ENCODE measurements at places on chromosomes 4 and X.

- DNase-seq = no peak
Observed at GRCh38 chr4:107736037-107736436, 16.0 kb upstream of the PAPSS1 start.

- no peak for DNase-seq
Observed at GRCh38 chrX:137771537-137771936, 205.6 kb downstream of the ZIC3 start.

DNA sequence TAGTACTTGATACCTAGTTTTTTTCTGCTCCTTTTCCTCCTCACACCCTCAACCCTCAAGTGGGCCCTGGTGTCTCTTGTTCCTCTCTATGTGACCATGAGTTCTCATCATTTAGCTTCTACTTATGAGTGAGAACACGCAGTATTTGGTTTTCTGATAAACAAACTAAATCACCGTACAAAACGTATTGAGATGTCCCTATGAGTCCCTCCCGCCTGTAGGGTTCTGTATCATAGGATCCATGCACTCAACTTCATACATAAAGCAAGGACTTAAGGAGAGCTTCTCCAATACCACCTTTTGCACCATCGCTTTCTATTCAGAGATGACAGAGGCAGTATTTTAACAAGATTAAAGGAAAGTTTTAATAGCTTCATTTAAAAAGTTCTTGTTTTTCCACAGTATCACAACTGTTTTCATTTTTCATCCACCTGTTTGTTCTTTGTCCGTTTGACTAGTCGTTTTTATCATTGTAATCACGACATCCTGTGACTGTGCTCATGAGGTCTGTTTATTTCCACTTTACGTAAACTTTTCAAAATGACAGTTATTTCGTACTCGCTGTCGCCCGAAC is 457 bp upstream of the RAB9A start:
- DNase-seq = no peak

GRCh38 chr4:144583658-144584057 is 62.3 kb upstream of the HHIP start:
- peak; percentile 41 for DNase-seq

GRCh38 chr4:127624173-127624572 is 8.6 kb upstream of the INTU start:
- no peak for DNase-seq

- no peak for DNase-seq
Observed at GRCh38 chr4:88757067-88757466, 59.4 kb upstream of the NAP1L5 start.

GRCh38 chrX:68488657-68489056 is 10.2 kb upstream of the YIPF6 start:
- DNase-seq = no peak

DNA sequence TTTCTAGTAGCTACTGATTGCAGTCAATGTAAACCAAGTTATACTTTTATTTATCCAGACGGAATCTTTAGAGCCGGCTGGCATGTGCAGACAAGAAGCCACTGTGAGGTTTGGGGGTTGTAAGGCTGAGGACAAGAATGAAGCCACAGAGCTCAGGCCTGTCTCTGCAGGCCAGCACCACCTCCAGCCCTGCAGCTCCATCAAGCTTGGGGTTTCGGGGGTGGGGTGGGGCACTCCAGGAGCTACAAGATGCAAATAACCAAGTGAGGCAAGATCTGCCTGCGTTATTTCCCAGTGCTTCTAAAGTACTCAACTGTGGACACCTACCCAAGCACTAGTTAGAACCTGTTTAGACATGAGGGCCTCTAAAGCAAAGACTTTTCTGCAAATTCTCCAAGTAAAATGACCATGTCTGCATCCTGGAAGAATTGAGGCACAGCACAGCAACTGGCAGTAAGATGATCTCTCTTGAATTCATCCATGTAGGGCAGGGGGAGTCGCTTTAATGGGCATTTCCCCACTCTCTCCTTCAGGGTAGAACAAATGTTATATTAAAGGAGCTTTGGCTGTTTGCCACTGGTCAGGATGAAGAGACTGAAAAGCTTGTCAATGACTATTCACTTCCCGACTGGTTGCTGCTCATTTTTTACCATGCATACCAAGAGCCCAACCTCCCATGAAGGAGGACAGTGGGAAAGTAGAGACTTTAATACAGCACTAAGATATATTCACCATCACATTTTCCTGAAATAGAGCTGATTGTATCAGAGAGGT is 222.5 kb downstream of the MGST2 start:
- no peak for DNase-seq

GRCh38 chr4:187632260-187632995 is 363.1 kb upstream of the ZFP42 start:
- no peak for DNase-seq

GRCh38 chr4:104491481-104492182 is 3.1 kb downstream of the CXXC4 start:
- peak; percentile 0 for DNase-seq

DNA sequence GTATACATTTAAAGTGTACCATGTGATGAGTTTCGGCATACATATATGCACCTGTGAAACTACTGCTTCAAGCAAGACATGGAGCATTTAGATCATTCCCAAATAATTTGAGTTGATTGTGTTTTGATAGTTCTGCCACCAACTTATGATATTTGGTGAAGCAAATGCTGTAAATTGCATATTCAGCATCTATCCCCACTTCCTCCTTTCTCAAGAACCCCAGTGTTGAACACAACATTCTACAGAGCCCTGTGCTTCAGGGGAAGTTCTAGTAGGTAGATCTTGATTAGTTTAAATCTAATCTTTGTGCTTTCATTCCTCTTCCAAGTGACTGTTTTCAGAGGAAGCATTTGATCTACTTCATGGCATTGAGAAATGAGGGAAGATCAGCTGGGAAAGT is 5.4 kb upstream of the SHROOM3 start:
- no peak for DNase-seq

GRCh38 chr4:112222219-112222955 is 9.2 kb upstream of the AP1AR start:
- DNase-seq = no peak

DNA sequence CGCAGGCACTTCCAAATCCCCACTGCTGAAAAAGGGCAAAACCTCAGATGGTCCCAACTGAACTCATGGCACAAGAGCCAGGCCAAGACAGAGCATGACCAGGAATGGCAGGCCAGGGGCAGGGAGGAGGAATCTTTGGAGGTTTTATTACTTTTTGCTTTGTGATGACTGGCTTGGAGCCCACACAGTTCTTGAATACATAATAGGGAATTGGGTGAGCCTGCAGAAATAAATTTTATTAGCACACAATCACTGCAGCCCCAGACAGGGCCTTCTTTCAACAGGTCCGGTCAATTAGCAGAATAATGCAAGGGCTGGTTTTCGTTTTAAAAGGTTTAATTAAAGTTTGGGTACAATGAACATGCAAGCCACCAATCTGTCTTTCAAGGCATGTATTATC is 23.4 kb upstream of the MAMLD1 start:
- DNase-seq = no peak

DNA sequence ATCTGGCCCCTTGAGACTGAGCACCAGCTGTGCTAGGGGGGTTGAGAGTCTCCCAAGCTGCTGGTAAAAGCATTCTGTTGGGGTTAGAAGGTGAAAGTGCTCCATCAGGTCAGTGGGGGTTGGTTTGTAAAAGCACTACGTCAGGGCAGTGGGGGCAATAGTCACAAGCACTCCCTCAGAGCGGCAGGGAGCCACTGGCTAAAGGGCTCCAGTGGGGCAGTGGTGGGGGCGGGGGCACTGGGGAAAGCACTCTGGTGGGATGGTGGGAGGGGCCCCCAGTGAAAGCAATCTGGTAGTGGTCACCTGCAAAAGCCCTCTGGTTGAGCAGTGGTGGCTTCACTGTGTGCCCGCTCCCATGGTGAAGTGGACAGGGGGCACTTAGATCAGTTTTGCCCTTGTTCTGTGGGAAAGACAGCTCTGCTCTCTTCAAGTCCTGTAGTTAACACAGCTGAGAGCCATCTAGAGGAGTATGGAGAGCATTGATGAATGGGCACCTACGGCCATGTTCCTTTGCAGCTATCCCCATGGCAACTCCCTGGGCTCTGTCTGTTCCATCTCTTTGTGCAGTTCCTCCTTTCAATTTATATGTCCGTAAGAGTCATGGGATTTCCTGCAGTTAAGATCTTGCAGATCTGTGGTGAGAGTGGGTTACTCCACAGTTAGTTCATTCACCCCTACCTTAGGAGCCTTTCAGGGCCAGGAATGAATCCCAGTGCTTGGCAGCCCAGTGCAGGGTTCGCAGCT is 106.4 kb downstream of the SH3BGRL start:
- DNase-seq = no peak

GRCh38 chrX:14032406-14032805 is 2.7 kb upstream of the GEMIN8 start:
- DNase-seq = peak; percentile 55

DNA sequence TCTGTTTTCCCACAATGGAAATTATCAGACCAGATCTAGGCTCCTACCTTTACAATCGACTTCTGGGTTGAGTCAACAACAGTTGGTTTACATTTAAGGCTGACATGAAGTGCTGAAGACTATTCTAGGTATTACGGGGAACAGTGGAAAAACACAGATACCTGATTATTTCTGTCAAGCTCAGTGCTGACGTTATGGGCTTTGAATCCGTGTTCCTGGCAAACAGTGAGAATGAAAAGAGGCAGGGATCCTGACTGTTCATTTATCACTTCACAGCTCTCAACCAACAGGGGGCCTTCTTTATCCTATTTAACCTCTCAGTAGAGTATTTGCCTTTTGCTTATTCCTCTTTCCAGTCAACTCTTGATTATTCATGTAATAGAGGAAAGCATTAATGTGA is 43.1 kb downstream of the TMEM164 start:
- DNase-seq = no peak

DNA sequence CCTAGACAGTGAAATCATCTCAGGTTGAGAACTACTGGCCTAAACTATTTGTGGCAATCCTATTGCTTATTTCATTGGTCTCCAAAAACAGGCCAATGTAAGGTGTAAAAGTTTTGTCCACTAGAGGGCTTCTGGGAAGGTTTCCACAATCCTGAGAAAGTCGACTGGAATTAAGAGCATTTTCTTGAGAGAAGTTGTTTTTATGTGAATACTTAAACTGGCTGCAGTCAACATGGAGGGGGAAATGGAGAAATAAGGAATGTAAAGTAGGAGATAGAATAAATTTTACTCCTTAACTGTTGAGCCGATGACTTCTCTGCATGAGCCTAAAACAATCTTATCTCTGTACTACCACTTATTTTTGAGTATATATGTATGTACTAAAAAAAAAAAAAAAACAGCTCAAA is 11.0 kb upstream of the EIF4E start:
- DNase-seq = peak; percentile 74

DNA sequence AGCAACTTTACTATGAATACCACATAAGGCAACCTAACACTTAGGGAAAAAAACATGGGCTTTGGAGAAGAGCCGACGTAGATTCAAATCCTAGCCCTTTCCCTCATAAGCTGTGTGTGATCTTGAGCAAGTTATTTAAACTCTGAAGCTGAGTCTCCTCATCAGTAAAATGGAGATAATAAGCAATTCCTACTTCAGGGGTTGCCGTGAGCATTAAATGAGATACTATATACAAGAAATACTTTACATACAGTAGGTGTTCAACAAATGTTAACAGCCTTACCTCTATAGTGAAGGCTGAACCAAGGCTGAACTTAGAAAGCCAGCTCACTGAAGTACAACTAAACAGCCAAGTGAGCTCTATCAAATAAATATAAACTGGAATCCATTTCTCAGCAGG is 146.2 kb upstream of the DKK2 start:
- no peak for DNase-seq

GRCh38 chr4:6935965-6936364 is 26.3 kb downstream of the TBC1D14 start:
- DNase-seq = no peak

DNA sequence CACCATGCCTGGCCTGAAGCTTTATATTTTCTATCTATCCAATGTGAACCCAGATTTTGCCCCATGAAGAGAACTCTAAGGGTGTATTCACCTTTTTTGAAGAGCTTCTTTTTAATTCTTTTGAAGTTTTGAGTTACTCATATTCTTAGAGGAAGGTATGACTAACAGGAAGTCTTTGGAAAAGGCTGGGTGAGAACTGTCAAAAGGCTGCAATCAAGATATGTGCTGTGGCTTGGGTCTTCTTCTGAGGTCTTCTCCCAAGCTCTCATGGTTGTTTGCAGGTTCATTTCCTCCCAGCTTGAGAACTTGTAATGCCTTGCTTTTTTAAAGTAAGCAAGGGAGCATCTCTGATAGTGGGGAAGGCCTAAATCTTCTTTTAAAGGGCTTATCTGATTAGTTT is 3.1 kb upstream of the C4orf17 start:
- DNase-seq = no peak

DNA sequence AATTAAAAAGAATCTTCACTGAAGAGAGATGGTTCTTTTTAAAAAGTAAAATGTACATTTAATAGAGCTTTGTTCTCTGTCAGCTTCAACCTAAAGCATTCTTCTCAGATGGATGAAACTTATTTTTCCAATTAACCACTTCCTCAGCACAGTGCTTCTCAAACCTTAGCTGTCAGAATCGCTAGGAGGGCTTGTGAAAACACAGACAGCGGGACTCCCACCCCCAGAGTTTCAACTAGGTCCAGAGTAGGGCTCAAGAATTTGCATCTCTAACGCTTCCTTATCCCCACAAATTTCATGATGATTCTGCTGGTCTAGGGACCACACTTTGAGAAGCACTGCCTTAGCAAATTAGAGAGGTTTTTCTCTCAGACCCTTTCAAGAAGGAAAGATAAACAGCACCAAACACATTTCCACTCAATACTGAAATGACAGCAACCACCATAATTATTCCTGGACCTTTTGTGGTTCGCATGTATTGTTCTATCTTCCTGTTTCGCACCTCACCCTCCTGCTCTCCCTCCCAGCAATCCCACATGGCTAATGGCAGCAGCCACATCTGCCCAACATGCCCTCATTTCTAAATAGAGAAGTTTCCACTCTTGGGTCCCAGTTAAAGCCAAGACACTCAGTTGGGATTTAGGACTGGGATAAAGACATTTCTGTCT is 73.2 kb downstream of the ZNF827 start:
- DNase-seq = no peak

- DNase-seq = no peak
Observed at GRCh38 chr4:68963374-68963773, 11.8 kb upstream of the UGT2A3 start.

- DNase-seq = no peak
Observed at GRCh38 chrX:26352891-26353430, 137.0 kb downstream of the MAGEB5 start.

DNA sequence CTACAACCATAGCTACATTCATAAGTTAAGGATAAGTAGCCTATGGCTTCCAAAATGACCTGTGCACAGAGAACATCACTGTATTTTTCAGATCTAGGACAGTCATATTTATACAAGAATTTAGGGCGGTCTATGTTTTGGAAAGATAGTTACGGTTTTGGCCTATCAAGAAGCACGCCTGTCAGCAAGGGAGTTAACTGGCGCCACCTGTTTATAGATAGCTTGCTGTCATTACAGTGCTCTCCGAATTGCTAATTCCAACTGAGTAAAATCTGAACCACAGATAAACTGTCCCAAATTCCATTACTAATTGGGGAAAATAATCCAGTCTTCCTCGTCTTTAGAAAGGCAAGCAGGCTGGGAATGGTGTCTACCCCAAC is 646 bp downstream of the ABCB7 start:
- peak; percentile 4 for DNase-seq

Data from AG10803 (cell line).